PC-3 (cell line): ENCODE measurements at places on chromosomes 16 and 17.

GRCh38 chr17:57425903-57426880 lies 169.9 kb downstream of the MSI2 start:
- no peak for DNase-seq

- DNase-seq: no peak
These were observed 14.2 kb downstream of the BANP start for GRCh38 chr16:87965417-87965816.

- no peak for DNase-seq
These were observed 61.7 kb downstream of the GRB7 start for GRCh38 chr17:39799395-39799794.

DNA sequence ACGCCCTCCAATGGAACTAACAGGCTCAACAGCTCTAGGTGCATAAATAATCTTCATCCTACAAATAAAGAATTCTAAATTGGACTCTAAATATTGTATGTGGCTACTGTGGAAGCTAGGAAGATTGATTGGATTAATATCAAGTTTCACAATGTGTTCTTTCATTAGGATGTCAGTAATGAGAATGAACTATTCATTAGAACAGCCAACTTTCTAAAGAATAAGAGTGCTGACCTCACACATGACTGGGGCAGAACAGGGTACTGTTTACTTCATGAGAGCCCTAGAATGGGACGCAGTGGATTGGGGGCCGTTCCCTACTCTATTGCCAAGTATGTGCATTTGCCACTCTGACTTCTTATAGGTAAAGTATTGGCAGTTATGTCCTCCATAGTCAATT lies 528.2 kb upstream of the RBFOX1 start:
- DNase-seq: no peak

DNA sequence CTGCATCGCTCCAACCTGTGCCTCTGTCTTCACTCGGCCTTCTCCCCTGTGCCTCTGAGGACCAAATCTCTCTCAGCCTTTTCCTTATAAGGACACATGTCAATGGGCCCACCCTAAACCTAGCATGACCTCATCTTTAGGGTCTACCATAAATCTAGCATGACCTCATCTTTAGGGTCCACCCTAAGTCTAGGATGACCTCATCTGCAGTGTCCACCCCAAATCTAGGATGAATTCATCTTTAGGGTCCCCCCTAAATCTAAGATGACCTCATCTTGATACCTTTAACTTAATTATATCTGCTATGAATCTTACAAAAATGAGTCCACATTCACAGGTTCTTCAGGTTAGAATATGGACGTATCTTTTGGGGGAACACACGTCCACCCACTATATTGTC lies 131.1 kb upstream of the RPL38 start:
- no peak for DNase-seq

DNA sequence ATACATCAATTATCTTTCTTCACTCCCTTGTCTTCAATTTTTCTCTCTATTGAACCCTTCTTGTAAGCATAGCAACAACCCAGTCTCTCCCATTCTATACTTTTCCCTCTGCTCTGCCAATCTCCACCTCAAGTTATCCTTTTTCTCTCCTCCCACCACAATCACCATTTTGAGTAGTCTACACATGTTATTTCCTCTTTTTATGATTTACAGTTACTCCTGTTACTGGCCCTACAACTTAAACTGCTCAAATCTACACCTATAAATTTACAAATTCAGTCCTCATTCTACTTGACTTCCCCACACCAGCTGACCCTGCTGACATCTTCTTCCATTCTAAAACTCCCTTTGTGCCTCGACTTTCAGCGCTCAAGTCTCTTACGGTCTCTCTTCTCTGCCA lies 84.6 kb downstream of the SPAG9 start:
- DNase-seq: no peak

- no peak for DNase-seq
These were observed 18.9 kb downstream of the TMC5 start for GRCh38 chr16:19436540-19436939.

GRCh38 chr17:50059256-50059655 lies 3.3 kb downstream of the ITGA3 start:
- DNase-seq: peak; percentile 71

GRCh38 chr17:81019563-81020442 lies 15.1 kb upstream of the BAIAP2 start:
- no peak for DNase-seq

DNA sequence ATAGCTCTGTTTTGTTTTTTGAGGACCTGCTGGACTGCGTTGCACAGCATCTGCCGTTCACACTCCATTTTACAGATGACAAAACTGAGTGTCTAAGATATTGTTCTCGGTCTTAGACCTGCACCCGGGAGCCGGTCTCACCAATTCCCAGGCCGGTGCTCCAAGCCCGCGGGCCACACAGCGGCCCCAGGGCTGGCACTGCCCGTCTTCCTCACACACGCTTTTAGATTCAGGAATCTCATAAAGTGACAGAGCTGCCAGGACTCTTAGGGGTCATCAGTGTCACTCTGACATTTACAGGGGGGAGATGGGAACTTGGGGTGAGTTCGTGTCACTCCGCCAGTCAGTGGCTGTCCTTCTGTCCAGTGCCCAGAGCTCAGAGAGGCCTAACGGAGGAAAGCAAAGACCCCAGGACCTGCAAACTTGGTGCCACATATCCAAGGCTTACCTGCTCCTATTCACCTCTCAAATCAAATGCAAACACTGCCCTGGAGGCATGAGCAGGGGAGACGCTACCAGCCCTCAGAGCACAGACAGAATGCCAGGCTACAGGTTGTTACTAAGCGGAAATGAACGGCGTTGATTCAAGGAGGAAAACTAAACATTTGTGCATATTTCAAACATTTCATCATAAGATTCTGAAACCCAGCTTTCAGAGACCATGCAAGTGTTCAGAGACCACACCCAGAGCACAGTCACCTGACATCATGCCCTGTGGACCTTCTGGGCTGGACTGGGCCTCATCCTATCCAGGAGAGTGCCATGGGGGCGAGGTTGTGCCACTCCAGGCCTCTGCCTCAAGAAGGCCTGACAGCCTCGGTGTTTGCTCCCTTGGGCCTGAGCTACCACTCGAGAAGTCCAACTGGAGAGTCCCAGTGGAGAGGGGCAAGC lies 29.5 kb downstream of the TNFRSF13B start:
- peak; percentile 96 for DNase-seq

DNA sequence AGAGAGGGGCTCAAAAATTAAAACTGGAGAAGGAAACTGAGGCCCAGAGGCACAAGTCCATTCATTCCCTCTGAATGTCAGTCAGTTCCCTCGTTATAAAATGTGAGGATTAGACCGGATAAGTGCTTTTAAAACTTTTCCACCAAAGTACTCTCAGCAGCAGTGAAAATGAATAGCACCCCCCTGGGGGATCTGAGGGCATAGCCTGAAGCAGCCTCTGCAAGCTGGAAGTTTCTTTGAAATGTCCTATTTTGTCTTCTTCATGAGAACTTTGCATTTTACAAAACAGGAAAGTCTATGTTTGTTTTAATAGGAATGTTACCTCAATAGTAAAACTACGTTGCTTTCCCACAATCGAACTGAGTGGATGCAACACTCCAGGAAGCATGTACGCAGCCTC lies 273.0 kb downstream of the CEP112 start:
- DNase-seq: no peak

DNA sequence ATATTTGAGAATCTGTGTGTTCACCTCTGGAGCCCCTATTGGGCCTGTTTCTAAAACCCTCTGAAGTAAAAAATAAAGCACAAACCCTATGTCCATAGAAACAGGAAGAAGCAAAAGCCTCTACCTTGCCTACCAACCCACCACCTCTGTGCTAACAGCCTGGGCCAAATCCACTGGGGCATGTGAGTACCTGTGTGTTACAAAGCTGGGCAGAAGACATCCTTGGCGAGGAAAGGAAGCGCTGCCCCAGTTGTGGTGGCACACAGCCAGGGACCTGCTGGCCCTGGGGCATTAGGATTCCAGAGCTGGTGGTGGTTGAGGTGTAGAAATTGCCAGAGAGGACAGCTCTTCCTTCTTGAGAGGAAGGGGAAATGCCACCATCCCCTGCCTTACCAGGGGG lies 30.0 kb downstream of the MYO18A start:
- DNase-seq: peak; percentile 25

DNA sequence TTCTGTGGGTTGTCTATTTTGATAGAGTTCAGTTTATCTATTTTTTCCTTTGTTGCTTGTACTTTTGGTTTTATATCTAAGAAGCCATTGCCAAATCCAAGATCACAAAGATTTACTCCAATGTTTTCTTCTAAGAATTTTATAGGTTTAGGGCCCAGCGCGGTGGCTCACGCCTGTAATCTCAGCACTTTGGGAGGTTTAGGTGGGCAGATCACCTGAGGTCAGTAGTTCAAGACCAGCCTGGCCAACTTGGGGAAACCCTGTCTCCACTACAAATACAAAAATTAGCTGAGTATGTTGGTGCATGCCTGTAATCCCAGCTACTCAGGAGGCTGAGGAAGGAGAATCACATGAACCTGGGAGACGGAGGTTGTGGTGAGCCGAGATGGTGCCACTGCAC lies 13.7 kb upstream of the ITGA3 start:
- no peak for DNase-seq

DNA sequence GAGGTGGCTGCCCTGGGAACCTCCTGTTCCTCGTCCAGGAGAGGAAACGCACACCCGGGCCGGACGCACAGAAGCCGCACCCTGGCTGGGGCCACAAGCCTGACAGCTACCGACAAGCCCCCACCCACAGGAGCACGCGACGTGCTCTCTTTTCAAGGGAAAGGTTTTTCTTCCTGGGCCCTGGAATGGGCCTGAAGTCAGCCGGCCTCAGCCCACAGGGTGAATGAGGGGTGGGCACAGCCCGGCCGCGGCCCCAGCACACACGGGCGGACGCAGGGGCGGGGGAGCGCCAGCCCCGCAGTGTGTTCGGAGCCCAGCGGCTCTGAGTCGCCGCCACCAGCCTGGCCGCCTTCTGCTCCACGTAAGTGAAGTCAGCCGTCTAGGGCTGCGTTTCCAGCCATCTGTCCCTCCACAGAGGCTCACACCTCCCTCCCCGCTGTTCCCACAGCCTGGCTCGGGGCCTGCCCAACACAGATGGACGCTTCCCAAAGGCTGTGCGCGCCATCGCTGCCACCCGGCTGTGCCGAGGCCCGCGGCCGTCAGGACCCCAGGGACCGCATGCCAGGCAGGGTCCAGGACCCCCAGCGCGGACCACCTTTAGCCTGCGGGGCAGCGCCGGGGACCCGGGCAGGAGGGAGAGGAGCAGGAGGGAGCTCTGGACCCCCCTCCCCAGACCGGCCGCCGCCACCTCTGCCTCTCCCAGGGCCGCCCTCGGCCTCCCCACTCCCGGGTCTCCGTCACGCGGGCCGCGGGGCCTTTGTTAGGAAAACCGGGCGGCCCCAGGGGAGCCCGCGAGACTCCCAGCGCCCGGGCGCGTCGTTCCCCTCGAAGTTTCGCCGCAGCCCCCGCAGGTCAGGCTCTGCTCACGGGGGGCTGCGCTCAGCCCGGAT lies 36.8 kb downstream of the CBFA2T3 start:
- no peak for DNase-seq

DNA sequence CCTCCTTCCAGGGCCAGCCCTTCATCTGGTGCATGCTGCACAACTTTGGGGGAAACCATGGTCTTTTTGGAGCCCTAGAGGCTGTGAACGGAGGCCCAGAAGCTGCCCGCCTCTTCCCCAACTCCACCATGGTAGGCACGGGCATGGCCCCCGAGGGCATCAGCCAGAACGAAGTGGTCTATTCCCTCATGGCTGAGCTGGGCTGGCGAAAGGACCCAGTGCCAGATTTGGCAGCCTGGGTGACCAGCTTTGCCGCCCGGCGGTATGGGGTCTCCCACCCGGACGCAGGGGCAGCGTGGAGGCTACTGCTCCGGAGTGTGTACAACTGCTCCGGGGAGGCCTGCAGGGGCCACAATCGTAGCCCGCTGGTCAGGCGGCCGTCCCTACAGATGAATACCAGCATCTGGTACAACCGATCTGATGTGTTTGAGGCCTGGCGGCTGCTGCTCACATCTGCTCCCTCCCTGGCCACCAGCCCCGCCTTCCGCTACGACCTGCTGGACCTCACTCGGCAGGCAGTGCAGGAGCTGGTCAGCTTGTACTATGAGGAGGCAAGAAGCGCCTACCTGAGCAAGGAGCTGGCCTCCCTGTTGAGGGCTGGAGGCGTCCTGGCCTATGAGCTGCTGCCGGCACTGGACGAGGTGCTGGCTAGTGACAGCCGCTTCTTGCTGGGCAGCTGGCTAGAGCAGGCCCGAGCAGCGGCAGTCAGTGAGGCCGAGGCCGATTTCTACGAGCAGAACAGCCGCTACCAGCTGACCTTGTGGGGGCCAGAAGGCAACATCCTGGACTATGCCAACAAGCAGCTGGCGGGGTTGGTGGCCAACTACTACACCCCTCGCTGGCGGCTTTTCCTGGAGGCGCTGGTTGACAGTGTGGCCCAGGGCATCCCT lies 7.4 kb downstream of the NAGLU start:
- no peak for DNase-seq
